ENCODE measurements at places on chromosomes 5 and 9.

DNA sequence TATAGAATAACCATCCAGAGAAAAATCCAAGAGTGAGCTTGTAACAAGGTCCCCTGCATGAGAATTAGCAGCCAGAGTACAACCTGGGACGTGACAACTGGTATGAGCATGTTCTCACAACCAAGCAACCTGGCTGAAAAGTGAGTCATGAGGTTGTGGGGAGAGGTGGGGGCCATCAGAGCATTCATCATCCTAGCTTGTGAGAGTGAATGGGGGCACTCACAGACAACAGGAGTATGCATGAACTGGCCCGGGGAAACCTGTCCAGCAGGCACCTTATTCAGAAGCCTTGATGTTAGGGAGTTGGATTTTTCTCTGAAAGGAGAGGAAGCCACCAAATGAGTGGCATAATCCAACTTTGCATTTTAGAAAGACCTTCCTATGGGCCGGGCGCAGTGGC, 113.0 kb downstream of the FRMD3 start:
- DNase-seq = no peak

DNA sequence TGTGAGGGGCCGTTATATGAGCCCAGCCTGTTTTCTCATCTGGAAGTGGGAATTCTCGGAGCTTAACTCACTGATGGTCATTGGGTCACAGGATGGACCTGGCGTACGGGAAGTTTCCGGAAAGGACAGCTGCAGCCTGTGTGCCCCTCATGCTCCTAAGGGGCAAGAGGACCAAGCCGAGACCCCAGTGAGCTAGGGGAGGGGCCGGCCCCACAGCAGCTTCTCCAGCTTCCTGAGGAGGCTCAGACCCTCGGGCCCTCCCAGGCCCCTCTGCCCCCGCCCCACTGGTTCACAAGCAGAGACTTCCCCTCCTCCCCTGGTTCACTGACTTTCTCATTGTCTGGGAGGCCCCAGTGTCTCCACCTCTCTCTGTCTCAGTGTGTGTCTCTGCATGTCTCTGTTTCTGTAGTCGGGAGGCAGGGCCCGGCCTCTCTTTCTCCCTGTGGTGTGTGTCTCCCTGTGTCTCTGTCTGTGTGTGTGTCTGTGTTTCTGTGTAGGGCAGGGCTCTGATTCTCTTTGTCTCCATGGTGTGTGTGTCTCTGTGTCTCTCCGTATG, 32.3 kb upstream of the FIBCD1 start:
- DNase-seq = no peak

DNA sequence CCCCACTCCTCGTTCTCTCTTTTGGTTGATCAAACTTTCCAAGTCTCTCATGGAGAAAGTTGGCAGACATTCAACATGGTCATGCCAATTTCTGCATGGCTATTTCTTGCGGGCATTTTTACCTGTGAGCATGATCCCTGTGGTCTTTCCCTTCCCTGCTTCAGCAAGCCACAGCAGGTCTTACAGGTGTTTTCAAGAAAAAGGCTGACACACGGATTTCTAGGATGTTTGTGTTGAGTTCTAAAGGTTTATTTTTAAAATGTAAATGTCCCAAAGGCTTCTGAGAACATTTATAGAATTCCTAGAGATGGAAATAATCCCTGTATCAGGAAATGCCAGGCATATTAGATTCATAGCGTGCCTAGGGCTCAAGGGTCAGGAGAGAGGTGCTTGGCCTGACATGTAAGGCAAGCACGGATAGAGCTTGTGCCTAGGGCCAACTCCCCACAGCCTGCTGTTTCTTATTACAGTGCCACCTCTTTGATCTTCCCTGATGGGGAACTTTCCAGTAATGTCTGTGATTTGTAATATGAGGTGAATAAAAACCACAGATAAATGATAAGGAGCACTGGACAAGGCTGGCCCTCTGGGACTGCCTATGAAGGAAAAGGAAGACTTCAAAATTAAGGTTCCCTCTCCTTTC, 79.8 kb downstream of the MUSK start:
- DNase-seq = no peak

DNA sequence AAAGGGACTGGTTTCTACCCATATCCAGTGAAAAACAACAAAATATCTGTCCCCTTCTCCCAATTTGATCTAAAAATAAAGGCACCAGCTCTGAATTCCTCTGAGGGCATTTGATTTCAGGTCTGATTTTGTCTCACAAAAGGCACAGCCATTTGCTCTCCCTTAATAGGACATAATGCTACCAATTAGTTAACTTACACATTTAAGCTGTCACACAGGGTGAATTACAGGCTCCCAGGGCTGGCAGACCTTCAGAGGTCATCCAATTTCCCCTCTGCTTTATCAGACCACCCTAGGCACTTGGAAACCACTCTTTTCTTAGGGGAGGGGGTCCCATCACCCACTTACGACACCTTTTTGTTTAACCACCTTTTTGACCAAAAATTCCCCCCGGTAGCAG, 319.9 kb downstream of the SPOCK1 start:
- DNase-seq = no peak

- DNase-seq = no peak
Measured at GRCh38 chr5:119021149-119021732, 32.9 kb upstream of the DTWD2 start.

DNA sequence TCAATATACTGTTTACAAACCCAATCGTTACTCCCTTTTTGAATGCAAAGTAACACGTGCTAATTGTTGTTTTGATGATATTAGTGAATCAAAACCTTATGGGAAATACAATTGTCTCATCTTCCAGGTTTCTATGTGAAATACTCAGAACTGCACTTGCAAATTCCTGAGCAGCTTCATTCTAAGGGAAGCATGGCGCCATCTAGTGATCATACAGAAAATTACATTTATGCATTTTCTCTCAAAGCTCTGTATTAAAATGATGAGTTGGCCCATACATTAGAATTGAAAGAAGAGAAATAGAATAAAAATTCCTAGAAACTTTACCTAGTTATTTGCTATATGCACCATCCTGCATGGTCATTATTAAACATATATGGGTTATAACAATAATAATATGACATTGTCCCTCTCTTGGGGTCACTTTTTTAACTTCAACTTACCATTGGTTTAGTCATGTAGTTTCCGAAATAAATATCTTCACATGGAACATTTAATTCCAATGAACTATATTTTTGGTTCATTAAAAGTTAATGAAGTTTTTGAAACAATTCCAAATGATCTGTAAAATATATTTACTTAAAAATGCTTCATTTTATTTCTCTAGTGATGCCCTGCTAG, 220.0 kb downstream of the PDE4D start:
- DNase-seq = peak; percentile 77

GRCh38 chr5:157390551-157391297, 69.3 kb upstream of the NIPAL4 start:
- DNase-seq = no peak

GRCh38 chr9:91995000-91995655, 45.1 kb upstream of the ROR2 start:
- peak; percentile 73 for DNase-seq

GRCh38 chr9:14096258-14096922, 217.6 kb downstream of the NFIB start:
- no peak for DNase-seq

DNA sequence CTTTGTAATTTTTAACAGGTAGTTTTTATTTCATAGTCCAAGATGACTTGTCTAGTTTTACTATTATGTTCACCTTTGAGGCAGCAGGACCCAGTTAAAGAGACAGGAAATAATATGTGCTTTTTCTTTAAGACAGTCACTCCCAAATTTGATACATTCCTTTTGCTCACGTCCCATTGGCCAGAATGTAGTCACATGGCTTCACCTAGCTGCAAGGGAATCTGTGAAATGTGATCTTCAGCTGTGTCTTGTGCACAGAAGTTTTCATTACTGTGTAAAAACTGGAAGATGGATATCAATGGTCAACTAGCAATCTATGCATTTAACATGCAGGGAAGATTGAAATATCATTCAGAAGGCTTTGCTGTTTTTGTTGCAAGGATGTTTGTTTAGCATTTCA, 41.1 kb downstream of the XRCC4 start:
- DNase-seq = no peak

- peak; percentile 51 for DNase-seq
Measured at GRCh38 chr5:157740229-157740610, 3.3 kb upstream of the LSM11 start.

DNA sequence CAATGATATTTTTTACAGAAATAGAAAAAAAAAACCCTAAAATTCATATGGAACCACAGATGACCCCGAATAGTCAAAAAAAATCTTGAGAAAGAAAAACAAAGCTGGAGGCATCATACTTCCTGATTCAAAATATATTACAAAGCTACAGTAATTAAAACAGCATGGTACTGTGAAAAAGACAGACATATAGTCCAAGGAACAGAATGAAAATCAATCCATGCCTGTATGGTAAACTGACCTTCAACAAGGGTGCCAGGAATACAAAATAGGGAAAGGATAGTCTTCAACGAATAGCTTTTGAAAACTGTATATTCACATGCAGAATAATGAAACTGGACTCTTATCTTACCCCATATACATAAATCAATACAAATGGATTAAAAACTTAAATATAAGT, 307.5 kb downstream of the MCTP1 start:
- no peak for DNase-seq

- DNase-seq = no peak
Measured at GRCh38 chr9:23537192-23538066, 288.6 kb downstream of the ELAVL2 start.

- DNase-seq = no peak
Measured at GRCh38 chr5:8613078-8613685, 744.2 kb downstream of the MTRR start.

GRCh38 chr5:134131578-134132350, 17.3 kb downstream of the TCF7 start:
- no peak for DNase-seq

DNA sequence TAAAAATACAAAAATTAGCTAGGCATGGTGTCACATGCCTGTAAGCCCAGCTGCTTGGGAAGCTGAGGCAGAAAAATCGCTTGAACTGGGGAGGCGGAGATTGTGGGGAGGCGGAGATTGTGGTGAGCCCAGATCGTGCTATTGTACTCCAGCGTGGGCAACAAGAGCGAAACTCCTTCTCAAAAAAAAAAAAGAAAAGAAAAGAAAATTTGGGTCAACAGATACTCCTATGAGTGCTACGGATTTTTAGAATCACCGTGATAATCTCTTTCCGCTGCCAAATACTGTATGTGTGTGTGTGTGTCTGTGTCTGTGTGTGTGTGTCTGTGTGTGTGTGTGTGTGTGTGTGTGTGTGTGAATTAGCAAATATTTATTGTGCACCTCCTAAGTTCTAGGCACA, 64.4 kb downstream of the ARRDC3 start:
- no peak for DNase-seq

GRCh38 chr9:134370638-134371037, 44.4 kb downstream of the RXRA start:
- no peak for DNase-seq

- no peak for DNase-seq
Measured at GRCh38 chr9:4620881-4621555, 41.1 kb upstream of the PLPP6 start.

All from hematopoietic multipotent progenitor cell treated with erythropoietin and hydrocortisone succinate and interleukin-3 and kit ligand, for 4 days (in vitro differentiated cells).